ENCODE measurements at places on chromosomes 11 and 22.

GRCh38 chr22:49308300-49308699, 519.4 kb downstream of the BRD1 start:
- no peak for DNase-seq

GRCh38 chr11:33325451-33325850, 68.3 kb downstream of the HIPK3 start:
- DNase-seq = no peak

DNA sequence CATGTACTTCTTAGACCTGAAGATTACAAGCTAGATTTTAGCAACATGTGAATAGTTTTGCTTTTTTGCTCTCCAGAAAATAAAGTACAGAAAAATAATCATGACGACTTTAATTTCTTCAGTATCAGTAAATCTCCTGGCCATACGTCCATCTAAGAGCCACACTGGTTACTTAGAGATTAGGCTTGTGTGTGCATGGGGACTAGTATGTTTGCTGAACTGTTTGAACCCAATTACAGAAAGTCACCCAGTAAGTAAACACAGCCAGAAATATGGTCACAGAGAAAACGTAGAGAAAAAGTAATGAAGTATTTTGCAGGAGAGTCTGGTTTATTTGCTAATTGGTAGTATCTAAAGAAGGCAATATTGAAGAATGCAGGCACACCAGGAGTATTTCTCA, 1053.6 kb upstream of the CCDC90B start:
- DNase-seq = no peak

DNA sequence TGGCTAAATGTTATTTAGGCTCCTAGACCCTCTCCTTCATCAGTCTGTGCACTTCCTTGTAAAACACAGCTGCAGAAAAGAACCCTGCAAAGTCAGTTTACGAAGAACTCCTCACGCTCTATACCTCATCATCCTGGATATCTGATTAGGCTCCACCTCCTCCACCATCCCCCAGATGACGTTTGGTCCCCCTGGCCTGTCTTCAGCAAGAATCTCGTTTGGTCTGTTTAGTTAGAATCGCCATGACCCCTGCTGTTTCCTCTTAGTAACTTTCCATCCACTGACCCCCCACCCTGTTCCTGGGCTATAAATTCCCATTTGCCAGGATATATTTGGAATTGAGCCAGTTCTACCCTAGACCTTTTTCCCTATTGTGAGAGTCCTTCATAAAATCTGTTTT, 214.1 kb downstream of the OPCML start:
- no peak for DNase-seq

- DNase-seq = peak; percentile 82
Observed at GRCh38 chr11:118929501-118930093, 3.9 kb upstream of the BCL9L start.

- no peak for DNase-seq
Observed at GRCh38 chr22:48268771-48269552, 1506.5 kb downstream of the TBC1D22A start.

DNA sequence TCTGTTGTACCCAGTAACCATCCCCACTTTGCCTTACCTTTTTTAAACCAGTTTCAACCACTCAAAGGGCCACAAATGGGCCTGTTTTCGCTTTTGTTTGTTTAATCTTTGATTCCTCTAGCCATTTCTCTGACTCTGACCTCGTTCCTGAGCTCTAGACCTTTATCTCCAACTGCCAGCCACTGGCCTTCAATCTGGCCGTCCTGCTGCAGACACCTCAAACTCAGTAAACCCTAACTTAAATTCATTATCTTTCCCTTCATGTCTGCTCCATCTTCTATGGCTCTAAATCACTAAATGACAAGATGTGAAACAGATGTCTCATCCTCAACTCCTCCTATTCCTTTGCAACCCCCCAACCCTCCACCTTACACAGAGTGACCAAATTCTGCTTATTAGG, 1.3 kb upstream of the GDPD4 start:
- no peak for DNase-seq

- DNase-seq = no peak
Observed at GRCh38 chr11:28679795-28680468, 571.7 kb downstream of the METTL15 start.

GRCh38 chr11:119093942-119094815, 7.5 kb downstream of the DPAGT1 start:
- DNase-seq = peak; percentile 61

DNA sequence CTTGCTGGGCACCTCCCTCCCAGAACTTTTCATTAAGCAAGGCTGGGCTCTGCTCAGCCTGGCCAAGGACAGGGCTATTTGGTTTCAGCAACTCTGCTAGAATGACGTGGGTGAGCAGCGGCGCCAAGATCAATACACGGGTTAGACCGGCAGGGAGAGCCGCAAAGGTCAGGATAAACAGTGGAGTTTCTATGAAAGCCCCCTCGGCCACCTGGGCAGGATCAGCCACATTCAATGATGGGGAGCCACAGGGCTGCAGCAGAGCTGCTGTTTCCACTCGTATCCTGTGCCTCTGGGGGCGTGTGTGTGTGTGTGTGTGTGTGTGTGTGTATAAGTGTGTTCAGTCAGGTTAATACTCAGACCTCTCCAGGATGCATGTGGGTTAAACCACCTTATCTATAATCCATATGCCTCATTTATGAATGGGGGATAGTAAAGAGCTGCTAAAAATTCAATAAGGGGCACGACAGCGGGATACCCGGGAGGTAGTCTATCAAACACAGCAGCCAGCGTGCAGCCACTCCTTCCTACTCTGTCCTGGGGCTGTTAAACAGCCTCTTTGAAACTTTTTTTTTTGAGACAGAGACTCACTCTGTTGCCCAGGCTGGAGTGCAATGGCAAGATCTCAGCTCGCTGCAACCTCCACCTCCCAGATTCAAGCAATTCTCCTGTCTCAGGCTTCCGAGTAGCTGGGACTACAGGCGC, 34.8 kb downstream of the MYH9 start:
- no peak for DNase-seq

- no peak for DNase-seq
Observed at GRCh38 chr11:130088919-130089673, 19.4 kb downstream of the APLP2 start.

DNA sequence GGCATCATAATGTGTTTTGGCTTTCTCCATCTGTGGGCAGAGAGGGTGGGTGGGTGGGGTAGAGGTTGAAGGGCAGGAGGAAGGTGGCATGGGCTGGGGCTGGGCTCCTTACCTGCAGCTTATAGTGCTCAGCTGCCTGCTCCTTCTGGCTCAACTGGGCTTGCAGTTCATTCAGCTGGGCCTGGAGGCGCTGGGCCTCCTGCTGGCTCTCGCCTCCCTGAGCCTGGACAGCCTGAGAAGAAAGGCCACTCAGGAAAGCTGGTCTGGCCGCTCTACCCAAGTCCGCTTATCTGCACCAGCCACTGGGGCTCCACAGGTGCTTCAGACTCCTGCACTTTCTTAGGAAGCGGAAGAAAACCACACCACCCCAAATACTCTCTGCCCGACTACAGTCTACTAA, 10.4 kb downstream of the IL18BP start:
- DNase-seq = no peak

GRCh38 chr11:116794851-116795250, 3.2 kb upstream of the APOA5 start:
- no peak for DNase-seq

GRCh38 chr11:35144136-35144741, 5.3 kb downstream of the CD44 start:
- peak; percentile 68 for DNase-seq

- no peak for DNase-seq
Observed at GRCh38 chr22:22144858-22145257, 99.7 kb upstream of the VPREB1 start.

DNA sequence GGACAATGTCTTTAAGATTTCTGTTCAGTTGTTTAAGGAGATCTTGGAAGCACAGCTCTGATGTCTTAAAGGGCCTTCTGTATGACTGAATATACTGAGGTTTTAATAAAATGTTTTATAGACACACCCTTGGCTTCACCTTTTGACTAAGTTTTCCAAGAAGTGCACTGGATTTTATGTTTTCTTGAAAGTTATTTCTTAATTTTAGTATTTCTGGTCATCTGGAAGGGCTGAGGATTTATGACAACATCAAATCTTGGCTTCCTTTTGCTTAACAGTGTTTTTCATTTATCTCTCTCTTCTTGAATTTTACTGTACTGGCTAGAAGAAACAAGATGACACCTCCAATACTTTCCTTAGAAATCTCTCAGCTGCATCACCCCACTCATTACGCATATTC, 2423.4 kb downstream of the LRRC4C start:
- no peak for DNase-seq

- DNase-seq = no peak
Observed at GRCh38 chr11:29679996-29680395, 336.8 kb downstream of the KCNA4 start.

DNA sequence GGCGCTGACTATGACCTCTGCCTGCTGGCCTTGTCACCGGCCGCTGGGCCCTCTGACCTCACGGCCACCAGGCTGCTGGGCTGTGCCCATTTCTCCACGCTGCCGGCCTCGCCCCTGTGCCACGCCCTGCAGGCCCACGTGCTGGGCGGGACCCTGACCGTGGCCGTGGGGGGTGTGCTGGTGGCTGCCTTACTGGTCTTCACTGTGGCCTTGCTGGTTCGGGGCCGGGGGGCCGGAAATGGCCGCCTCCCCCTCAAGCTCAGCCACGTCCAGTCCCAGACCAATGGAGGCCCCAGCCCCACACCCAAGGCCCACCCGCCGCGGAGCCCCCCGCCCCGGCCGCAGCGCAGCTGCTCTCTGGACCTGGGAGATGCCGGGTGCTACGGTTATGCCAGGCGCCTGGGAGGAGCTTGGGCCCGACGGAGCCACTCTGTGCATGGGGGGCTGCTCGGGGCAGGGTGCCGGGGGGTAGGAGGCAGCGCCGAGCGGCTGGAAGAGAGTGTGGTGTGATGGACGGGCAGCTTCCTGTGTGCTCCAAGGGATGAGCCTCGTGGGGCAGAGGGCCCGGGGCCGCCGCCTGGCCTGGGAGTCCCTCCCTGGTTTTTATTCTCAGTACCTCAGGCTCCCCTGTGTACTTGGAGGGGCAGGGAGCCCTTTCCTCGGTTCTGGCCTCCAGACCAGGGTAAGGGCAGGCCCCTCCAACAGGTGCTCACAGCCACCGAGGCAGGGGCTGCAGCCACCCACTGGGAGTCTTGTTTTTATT, 3.0 kb downstream of the LRFN4 start:
- DNase-seq = no peak

DNA sequence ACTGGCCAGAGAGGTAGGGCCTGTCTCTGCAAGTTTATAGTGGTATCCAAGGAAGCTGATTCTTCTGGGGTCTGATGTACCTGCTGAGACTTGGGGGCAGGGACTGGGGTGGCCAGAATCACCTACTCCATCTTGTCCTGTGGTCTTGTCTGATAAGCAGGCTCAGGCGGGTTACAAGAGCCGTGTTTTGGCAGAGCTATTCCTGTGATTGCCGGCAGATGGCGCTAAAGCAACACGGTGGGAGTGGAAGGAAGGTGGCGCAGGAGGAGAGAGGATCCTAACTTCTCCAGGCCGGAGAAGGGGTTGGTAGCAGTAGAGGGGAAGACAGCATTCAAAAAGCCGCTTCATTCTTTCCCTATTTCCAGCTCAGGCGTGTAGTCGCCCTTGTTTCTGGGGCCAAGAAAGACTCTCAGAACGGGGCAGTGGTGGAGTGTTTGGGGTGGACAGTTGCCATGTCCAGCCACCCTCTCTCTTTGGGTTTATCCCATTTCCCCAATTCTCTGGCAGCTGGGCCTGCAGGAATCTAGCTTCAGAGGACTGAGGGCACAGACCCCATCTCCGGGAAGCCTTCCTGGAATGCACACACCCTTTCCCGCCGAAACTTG, 15.1 kb downstream of the CHRM1 start:
- peak; percentile 80 for DNase-seq

- DNase-seq = no peak
Observed at GRCh38 chr11:132028380-132029240, 658.2 kb downstream of the NTM start.

DNA sequence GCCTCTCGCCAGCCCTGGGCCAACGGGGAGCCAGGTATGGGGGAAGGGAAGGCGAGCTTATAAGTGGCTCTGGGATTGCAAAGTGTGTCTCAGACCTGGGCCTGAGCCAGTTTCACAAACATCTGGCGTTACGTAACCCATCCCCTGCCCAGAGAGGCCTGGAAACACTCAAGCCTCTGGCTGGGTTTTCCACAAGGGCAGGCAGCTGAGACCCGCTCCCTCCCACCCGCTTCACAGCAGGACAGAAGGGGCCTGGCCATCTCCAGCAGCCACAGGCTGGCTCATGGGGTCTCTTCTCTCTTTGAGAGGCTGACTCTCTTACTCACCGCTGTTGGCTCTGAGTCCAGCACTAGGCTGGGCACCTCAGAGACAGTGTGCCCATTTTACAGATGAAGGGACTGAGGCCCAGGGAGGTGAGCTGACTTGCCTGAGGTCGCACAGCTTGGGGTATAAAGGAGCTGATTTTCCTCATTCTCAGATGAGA, 44.5 kb downstream of the TRIOBP start:
- DNase-seq = no peak

DNA sequence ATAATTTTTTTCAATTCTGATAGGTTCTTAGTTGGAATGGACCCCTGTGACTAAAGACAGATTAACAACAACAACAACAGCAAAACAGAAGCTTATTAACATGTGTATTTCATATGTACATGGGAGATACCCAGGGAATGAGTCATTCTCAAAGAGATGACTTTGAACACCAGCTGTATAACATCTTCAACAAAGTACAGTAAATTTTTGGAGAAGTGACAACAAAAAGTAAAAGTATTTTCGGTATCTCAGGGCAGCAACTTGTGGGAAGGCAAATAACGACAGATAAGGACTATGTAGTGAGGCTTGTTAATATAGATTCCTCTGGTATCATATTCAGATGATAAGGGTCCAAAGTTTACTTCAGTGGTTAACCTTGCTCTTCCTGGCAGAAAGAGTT, 573.4 kb upstream of the RAG2 start:
- DNase-seq = no peak

- DNase-seq = no peak
Observed at GRCh38 chr22:24208012-24208749, 26.9 kb downstream of the SUSD2 start.

GRCh38 chr11:130776061-130776419, 140.2 kb downstream of the SNX19 start:
- no peak for DNase-seq

DNA sequence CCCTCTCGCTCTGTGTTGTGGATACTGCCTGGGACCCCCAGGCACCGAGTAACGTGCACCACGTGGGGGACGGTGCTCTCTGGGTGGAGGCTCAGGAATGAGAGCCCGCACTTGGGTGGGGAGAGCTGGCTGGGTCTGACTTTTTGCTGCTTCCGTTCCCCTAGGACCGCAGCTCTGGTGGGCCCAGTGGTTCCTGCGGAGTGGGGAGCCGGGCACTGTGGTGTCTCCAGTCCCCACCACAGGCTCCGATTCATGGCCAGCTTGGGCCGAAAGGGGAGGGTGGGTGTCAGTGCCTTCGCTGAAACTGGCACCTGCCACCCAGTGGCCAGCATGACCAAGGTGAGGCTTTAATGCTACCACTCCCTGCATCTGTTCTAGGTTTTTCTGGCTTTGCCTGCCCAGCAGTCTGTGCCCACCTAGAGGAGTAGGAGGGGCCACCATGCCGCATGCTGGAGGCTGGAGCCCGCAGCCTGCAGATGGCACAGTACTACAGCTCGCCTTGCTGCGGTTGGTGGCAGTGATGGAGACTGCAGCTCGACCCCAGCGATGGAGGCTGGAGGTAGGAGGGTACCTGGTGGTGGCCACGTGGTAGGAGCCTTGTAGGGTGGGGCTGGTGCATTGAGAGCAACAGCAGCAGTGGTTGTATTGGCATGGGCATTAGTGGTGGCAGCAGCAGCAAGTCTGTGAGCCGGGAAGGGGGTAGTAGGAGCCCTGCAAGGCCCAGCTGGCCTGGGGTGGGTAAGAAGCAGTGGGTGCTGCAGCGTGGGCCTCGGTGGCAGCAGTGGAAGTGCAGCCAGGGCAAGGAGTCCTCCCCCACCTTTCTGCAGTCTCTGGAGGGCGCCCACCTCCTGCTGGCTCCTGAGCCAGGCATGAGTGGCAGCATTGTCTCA, 118.8 kb upstream of the VPREB1 start:
- DNase-seq = no peak
